Stimulated activated CD8-positive, alpha-beta memory T cell treated with anti-CD3 and anti-CD28 coated beads, Interleukin-15, amount 100 ng/mL, for 24 hours (primary cell): ENCODE measurements at places on chromosomes 1 and 21.

GRCh38 chr1:182599339-182599738 is 4.8 kb downstream of the RGS16 start:
- DNase-seq, result no peak

GRCh38 chr1:119475866-119476439 is 31.1 kb upstream of the HSD3B1 start:
- DNase-seq, result no peak

DNA sequence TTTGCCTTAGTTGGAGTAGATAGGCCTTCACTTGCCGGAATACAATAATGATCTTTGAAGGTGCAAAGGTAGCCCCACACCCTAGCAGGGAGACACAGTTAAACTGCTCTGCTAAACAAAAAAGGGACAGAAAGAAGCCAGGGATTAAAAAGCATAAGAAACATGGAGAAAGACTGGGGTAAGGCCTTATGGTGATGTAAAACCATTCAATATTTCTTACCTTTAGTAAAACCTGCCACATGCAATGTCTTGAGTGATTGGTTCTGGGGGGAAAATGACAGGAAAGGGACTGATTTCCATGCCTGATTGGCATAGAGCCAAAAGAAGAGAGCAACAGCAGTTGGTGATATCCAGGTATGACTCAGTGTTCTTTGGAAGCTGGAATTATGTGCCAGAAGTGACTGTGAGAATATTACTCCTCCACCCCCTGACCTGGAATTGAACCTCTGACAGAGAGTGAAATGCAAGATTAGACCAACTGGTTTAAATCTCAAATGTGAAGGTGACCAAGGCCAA is 8.1 kb downstream of the DNASE2B start:
- DNase-seq, result no peak

DNA sequence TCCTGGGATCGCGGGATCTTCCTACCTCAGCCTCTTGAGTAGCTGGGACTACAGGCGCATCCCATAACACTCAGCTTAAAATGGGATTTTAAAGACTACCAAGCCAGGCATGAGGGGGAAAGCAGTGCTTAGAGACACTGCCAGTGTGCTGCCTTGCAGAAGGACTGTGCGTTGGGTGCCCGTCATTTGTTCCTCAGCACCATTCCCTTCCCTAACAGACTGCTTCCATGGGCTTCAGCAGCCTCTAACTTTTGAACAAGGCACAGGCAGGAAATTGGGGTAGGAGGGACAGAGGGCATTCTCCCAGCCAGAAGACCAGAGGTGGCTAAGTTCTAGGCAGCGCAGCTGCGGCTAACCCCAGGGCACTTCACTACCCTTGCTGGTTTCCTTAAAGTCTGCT is 73.9 kb upstream of the USP24 start:
- DNase-seq, result no peak

DNA sequence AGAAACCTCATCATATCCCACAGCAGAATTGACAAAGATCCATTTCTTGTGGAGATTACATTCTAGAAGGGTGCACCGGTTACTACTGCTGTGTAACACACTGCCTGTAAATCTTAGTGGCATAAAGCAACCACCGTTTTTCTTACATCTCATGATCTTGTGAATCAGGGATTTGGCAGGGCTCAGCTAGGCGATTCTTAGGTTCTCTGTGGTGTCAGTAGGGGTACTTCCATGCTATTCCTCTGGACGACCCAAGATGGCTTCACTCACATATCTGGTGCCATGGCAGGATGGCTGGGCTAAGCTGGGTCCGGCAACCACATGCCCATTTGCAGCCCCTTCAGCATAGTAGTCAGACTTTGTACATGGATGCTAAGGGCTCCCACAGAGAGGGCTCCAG is 179.8 kb upstream of the TMEM51 start:
- DNase-seq, result no peak

- DNase-seq, result no peak
These were observed 384.5 kb downstream of the LMX1A start for GRCh38 chr1:164971921-164972415.

DNA sequence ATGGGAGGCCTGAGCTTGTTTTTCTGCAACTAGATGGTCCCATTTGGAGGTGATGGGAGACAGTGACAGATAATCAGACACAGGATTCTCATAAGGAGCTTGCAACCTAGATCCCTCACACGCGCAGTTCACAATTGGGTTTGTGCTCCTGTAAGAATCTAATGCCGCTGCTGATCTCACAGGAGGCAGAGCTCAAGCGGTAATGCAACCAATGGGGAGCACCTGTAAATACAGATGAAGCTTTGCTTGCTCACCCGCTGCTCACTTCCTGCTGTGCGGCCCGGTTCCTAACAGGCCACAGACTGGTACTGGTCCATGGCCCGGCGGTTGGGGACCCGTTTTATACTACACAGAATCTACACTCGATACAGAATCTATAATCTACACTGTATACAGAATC is 52.6 kb upstream of the B3GALNT2 start:
- DNase-seq, result no peak

DNA sequence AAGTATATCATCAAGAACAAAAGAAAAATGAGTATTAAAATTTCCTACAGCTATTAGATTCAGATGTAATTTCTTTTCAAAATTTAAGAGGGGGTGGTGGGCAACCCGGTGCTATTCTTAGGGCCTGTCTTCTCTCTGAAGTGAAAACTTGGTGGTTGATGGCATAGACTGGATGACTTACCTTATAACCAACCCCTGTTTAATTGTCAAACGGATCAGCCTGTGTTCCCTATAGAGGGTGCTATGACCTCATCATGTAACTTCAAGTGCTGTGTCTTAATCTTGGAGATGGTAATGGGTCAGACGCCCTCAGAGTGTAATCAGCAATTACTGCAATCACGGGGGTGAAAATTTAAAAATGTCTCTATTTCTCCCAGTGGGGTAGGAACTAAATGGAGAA is 176.2 kb downstream of the PCP4 start:
- DNase-seq, result no peak

- DNase-seq, result no peak
These were observed 1494.8 kb downstream of the KCNT2 start for GRCh38 chr1:195113471-195113870.

- no peak for DNase-seq
These were observed 2.4 kb upstream of the ELAPOR1 start for GRCh38 chr1:109111386-109112055.

DNA sequence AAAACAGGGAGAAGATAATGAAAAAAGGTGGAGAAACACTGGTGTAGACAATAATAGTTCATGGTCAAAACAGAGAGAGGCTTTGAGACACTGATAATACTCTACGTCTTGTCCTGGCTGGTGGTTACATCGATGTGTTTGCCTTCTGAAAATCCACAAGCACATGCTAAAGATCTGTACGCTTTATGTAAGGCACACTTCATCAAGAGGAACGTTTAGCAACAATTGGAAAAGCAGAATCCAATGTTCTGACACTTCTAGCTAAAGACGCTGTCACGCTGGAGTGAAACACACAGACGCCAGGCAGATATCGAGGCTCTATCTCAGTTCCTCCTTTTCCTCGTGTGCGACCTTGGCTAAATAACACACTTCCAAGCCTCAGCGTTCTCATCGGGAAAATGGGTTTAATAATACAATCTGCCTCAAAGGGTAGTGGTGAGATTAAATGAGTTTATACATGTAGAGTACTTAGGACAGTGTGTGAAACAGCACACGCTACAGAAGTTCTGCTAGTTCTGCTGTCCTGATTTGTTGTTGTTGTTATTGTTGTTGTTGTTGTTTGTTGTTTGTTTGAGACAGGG is 386.1 kb downstream of the SETD4 start:
- DNase-seq, result no peak

- DNase-seq, result no peak
These were observed 32.9 kb downstream of the FCRL5 start for GRCh38 chr1:157519451-157519850.

- no peak for DNase-seq
These were observed 32.7 kb downstream of the TTC39A start for GRCh38 chr1:51297401-51298321.

GRCh38 chr21:31869750-31870149 is 3.1 kb upstream of the HUNK start:
- DNase-seq, result no peak

GRCh38 chr1:209755926-209756614 is at the start of gene TRAF3IP3:
Gene TRAF3IP3 (plus strand): TSS chr1:209756053. CDS start chr1:209760040, 3,987 bp downstream.
- no peak for DNase-seq

DNA sequence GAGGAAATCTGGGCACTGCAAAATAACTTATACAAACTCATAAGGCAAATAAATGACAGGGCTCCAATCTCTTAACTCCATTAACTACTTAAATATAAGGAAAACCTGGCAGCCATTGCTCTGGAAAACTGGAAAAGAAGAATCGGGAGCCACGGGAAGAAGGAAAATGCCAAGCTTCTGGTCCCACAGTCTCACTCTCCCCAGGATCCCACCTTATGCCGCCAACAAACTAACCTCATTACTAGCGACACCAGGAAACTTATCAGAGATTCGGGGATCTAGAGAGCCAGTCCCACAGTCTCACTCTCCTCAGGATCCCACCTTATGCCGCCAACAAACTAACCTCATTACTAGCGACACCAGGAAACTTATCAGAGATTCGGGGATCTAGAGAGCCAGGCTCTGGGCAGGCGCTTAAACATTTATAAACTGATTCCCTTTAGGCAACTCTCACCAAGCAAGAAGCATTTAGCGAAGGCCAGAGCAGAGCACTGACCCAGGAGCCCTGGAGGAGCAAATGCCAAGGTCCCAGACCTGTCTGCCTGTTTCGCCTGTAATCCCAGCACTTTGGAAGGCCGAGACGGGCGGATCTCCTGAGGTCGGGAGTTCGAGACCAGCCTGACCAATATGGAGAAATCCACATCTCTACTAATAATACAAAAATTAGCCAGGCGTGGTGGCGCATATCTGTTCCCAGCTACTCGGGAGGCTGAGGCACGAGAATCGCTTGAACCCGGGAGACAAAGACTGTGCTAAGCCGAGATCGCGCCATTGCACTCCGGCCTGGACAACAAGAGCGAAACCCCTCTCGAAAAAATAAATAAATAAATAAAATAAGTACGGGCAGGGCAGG is 720 bp downstream of the PSMB2 start:
- no peak for DNase-seq

DNA sequence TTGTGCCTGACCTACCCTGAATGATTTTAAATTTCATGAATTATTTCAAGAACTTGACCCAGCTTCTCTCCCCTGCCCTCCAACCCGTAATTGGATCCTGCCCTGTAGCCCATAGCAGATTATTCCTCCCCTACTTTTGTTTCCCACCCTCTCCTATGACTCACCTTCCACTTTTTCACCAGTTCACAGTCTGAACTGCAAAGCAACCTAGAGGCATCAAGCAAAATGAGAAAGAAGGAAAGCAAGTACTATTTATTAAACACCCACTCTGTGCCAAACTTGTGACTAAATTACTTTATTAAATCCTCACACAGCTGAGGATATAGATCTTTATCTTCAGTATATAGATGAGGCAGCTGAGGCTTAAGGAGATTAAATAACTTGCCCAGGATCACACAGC is 20.7 kb upstream of the IKBKE start:
- DNase-seq, result no peak

DNA sequence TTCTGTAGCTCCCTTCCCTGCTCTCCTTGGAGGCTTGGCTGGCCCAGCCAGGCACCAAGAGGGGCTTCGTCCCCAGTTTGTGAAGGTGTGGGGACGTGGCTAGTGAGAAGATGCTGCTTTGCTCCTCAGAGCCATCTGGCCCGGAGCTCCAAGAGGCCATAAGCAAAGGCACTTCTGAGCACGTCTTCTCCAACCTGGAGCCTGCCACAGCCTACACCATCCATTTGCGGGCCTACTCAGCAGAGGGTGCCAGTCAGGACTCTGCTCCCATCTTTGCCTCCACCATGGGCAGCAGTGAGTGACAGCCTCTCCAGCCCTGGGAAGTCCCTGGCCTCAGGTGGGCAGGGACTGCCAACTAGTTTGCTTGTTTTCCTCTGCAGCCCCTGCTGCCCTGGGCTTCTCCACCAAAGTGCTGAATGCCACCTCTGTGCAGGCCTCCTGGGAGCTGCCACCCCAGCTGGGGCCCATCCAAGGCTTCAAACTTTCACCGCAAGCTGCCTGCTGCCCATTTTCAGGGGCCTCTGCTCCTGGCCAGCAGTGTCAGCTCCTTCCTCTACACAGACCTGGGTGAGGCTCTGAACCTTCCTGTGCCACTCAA is 25.9 kb downstream of the SLC27A3 start:
- no peak for DNase-seq

GRCh38 chr1:9594471-9595155 is 5.9 kb downstream of the TMEM201 start:
- no peak for DNase-seq

- DNase-seq, result no peak
These were observed 19.8 kb downstream of the COL16A1 start for GRCh38 chr1:31683997-31684396.

GRCh38 chr1:190095596-190095995 is 382.1 kb downstream of the BRINP3 start:
- DNase-seq, result no peak

GRCh38 chr1:215568299-215568692 is 1.2 kb downstream of the KCTD3 start:
- no peak for DNase-seq

- no peak for DNase-seq
These were observed 100.2 kb downstream of the LTN1 start for GRCh38 chr21:28892199-28893111.

- no peak for DNase-seq
These were observed 108.2 kb downstream of the FOXD2 start for GRCh38 chr1:47545912-47546483.
